ENCODE measurements at places on chromosomes 12 and 14.

DNA sequence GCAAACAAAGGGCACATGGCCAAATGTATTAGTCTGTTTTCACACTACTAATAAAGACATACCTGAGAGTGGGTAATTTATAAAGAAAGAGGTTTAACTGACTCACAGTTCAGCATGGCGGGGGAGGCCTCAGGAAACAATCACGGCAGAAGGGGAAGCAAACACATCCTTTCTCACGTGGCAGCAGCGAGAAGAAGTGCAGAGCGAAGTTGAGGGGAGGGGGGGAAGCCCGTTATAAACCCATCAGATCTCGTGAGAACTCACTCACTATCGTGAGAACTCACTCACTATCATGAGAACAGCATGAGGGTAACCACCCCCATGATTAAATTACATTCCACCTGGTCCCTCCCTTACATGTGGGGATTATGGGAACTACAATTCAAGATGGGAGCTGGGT, 66.1 kb downstream of the ST8SIA1 start:
- no peak for DNase-seq

- no peak for DNase-seq
Measured at GRCh38 chr14:92885279-92886061, 37.5 kb upstream of the CHGA start.

- no peak for DNase-seq
Measured at GRCh38 chr12:11568762-11569478, 80.6 kb upstream of the ETV6 start.

- DNase-seq: no peak
Measured at GRCh38 chr12:119245904-119246494, 67.3 kb downstream of the HSPB8 start.

GRCh38 chr12:26789731-26790644, 43.0 kb downstream of the ITPR2 start:
- no peak for DNase-seq

GRCh38 chr14:99147366-99147740, 124.6 kb downstream of the BCL11B start:
- no peak for DNase-seq

DNA sequence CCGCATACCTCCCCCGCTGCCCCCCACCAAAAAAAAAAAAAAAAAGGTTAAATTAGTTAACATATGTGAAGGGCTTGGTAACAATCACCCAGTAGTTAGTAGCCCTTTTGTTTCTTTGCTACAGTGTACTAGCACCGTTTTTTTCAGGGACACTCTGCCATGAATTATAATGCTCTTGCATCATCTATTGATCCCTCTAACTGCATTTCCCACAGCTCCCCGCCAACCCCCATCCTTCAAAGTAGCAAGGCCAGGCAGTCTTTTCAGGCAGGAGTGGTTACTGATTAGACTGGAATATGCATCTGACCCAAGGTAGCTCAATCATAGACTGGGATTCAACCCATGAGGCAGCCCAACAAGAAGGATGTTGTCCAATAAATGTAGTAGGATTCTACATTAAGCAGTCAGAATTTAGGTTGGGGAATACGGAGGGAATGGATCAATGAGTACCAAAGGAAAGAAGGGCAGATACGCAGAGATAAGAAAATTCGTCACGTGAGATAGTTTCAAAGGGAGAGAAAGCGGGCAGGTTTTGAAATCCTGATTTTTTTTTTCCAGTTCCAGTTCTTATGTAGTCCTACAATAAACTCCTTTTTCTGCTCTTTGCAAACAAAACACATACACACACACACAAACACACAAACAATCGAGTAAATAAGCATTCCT, 39.8 kb upstream of the CRACR2A start:
- no peak for DNase-seq
